ENCODE measurements at places on chromosomes 2 and 18.

DNA sequence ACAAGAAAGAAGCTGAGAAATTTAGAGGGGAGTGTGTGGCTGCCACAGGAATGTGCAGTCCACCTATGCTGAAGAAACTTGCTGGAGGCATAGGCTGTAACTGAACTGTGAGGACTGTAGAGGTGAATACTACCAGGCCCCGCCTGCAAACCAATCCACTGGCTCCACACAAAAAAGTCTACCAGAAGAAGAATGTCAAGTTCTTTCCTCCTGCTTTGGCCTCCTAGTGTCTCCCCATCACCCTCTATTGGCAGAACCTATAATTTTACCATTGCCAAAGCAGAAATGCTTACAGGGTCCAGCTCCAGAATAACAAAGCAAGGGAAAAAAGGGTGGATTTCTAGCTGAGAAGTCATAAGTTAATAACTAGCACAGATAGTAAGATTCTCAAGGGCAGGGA is 5.9 kb upstream of the ATP5MC3 start:
- no peak for DNase-seq

- no peak for DNase-seq
These were observed 45.3 kb downstream of the FBLN7 start for GRCh38 chr2:112183327-112184025.

- DNase-seq: no peak
These were observed 311.1 kb downstream of the NRXN1 start for GRCh38 chr2:50720697-50721315.

DNA sequence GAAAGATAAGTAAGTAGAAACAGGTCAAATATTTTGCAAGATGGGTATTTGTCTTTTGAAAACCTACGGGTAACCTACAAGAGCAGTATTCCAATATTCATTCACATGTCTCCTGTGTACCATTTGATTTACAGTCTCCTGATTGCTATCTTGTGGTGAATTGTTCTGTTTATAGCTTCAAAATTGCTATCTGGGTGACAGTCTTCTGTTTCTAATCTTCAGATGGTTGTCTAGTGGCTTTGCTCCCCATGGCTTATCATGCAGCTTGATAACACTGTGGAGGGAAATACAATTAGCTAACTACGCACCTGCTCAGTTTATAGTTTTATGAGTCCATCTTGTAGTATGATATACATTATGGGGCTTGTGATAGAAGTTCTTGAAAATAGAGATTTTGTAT is 816.8 kb downstream of the CPS1 start:
- no peak for DNase-seq

GRCh38 chr2:14936426-14936825 is 303.9 kb downstream of the LRATD1 start:
- DNase-seq: no peak

GRCh38 chr2:101150306-101151145 is 656 bp downstream of the TBC1D8 start:
- DNase-seq: peak; percentile 10
